ENCODE measurements at places on chromosomes 2 and 18. TPM values are rescaled to one million over a fixed set of nuclear protein-coding genes. Genes with fewer than 3 reads are reported as not detected.

The IL36B gene
- total RNA-seq = not detected

The TMEM169 gene
- total RNA-seq = 0.44 TPM

The SCG2 gene
- total RNA-seq = 0.12 TPM

The SULT1C2 gene
- total RNA-seq = 0.44 TPM

The VIT gene
- 4.9 TPM for total RNA-seq

The MC2R gene
- total RNA-seq = not detected

The DPYSL5 gene
- not detected for total RNA-seq

Data from heart left ventricle (tissue), 16 donors.